Left renal cortex interstitium (tissue), 4 donors: ENCODE measurements at places on chromosomes 3 and 15. TPM values are rescaled to one million over a fixed set of nuclear protein-coding genes. Genes with fewer than 3 reads are reported as not detected.

GRCh38 chr3:134991003-134991402 lies 195.9 kb downstream of the EPHB1 start:
- DNase-seq, result no peak

DNA sequence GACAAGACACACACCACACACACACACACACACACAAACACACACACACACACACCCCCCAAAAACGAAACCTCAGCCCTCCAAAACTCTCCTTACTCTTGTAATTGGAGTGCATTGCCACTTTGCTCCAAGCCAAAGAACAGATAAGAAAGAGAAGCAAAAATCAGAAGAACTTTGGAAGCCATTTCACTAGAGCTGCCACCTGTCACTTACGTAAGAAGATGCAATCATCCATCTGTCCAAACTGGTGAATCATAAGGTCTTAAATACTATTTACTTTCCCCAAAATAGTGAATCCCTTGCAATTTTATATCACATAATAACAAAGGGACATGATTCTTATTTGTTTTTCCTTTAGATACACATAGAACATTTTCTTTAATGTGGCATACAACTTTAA lies 285.4 kb downstream of the ZBTB20 start:
- DNase-seq, result no peak

DNA sequence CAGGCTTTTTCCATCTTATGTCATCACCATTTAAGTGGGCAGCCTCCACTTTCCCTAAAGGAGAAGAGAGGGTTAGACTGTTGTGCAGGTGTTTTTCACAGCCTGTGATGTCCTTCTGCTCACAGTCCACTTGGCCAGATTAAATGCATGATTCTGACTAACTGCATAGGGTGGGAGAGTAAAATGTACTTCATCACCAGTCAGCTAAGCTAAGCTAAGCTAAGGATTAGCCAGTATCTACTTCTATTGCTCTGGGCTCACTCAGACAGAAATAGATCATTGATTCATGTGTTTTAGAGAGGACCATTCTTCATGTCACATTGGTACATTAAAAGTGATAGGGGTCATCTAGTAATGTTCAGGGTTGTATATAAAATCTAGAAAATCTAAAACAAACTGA lies 1013.1 kb downstream of the NTRK3 start:
- no peak for DNase-seq

DNA sequence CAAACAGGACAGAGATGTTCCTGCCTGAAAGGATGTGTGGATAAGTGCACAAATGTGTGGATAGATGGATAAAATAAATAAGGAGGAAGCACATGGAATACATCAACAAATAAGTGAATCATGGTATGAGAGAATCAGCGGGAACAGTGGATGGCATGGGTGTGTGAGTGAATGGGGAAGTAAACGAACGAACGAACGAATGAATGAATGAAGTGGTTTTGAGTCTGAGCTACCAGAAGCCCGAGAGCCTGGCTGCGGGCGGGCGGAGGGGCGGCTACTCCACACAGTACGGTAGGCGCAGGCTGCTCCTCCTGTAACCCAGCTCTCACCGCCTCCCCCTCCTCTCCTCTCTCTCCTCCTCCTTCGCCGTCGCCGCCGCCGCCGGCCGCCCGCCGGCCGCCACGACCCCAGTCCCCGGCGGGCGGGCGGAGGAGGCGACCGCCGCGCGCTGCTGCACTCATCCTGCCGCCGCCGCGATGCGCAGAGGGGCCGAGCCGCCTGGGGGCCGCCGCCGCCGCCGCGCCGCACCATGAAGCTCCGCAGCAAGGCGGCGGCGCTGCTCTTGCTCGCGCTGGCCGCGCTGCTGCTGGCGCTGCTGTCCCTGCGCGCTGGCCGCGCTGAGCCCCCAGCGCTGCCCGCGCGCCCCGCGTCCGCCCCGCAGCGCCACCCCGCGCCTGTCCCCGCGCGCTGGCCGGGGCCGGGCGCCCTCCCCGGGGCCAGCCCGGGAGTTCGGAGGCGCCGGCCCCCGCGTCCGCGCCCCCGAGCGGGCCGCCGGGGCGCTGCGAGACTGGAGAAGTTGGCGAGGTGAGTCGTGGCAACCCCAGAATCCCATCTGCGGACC lies at the start of gene GXYLT2:
Gene GXYLT2, plus strand, starts transcription at position 342 of the 841 bp plus-strand sequence. Its CDS starts 188 bp downstream, at position 530.
- DNase-seq, result no peak

- no peak for DNase-seq
Measured at GRCh38 chr15:73108676-73109075, 56.4 kb downstream of the NEO1 start.

- no peak for DNase-seq
Measured at GRCh38 chr3:100570811-100571210, 38.6 kb upstream of the ADGRG7 start.

Gene ABI3BP
- polyA plus RNA-seq, result 19.4 TPM
